Naive thymus-derived CD4-positive, alpha-beta T cell (primary cell): ENCODE measurements at places on chromosomes 12 and 14. TPM values are rescaled to one million over a fixed set of nuclear protein-coding genes. Genes with fewer than 3 reads are reported as not detected.

GRCh38 chr12:91210618-91211017, 28.0 kb upstream of the DCN start:
- no peaks in the 10 kb centered on the region for H3K4me1 ChIP-seq
- no peaks in the 10 kb centered on the region for H3K36me3 ChIP-seq
- no peak overlapping the region for H3K27ac ChIP-seq
- H3K4me3 ChIP-seq = no peak overlapping the region

CLMN gene
- 0.56 TPM for polyA plus RNA-seq

DNA sequence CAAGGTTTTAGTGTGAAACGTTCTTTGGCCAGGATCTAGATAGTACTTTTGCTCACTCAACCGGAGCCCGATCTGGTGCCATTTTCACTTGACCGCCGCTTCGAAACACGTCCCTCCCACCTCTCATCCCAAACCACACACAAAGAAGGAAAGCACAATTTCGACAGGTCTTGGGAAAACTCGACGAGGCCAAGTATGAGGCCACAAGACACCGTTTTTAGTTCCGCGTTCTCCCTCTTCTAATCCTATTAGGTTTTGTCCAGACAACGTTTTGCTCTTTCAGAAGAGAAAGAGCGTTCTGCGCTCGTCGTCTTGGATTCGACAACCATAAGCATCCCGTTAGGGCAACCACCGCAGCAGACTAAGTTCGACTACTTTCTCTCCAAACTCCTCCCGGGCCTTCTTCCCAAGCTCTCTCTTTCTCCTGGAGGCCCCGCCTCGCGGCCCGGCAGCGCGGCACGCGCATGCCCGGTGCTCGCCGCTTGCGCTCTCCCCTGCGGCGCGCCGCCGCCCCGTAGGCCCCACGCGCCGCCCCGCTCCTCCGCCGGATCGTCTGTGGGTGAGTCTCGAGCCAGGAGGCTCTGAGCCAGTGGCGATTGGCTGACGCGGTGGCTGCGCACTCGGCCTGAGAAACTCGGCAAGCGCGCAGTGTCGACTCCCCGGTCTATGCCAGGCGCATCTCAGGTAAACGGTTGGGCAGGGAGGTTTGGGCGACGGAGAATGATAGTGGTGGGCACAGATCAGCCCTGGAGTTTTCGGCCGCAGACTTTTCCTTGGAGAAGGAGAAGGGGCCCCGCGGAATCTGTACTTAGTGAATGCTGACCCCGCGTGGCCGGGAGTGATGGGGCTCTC, at the start of gene MIPOL1:
Gene MIPOL1 (plus strand): TSS at position 517 of the 852 bp plus-strand sequence. CDS start 49,952 bp downstream, outside the sequence.
- no peaks in the 10 kb centered on the region for H3K36me3 ChIP-seq
- no peak for DNase-seq
- no peaks in the 10 kb centered on the region for H3K27me3 ChIP-seq
- no peaks in the 10 kb centered on the region for H3K4me1 ChIP-seq
- no peak within 1 kb of the TSS for H3K27ac ChIP-seq

- no peak overlapping the region for H3K4me3 ChIP-seq
- no peaks in the 10 kb centered on the region for H3K4me1 ChIP-seq
- H3K27me3 ChIP-seq = no peaks in the 10 kb centered on the region
- no peak overlapping the region for H3K27ac ChIP-seq
- no peak for DNase-seq
These were observed 6.9 kb upstream of the DYNLL1 start for GRCh38 chr12:120489018-120489417.

GRCh38 chr12:89947437-89948270, 239.0 kb upstream of the ATP2B1 start:
- no peak for DNase-seq
- peaks cover 24% of the 10 kb centered on the region for H3K4me1 ChIP-seq
- H3K27me3 ChIP-seq = no peaks in the 10 kb centered on the region
- H3K36me3 ChIP-seq = no peaks in the 10 kb centered on the region

GLIPR1L2 gene
- polyA plus RNA-seq = 1.3 TPM

DNA sequence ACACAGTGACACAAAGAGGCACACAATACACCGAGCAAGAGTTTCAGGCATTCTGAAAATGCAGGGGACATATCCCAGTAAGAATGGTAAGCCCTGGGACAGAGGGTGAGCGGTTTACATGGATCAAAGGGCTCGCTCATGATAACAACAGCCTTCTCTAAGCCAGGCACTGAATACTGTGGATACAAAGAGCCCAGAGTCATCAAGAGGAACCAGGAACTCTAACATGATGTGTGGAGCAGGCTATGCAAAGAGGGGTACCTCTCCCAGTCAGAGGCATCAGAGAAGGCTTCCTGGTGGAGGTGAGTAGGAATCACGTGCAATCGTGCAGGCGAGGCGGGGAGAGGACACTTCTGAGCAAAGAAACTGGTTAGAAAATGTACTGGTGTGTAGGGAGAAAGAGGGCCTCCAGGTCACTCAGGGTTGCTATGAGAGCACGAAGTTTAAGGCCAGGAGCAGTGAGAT, 76.9 kb upstream of the EEA1 start:
- H3K27me3 ChIP-seq = no peaks in the 10 kb centered on the region
- H3K4me3 ChIP-seq = no peak overlapping the region
- H3K4me1 ChIP-seq = no peaks in the 10 kb centered on the region
- no peaks in the 10 kb centered on the region for H3K36me3 ChIP-seq
- no peak overlapping the region for H3K27ac ChIP-seq
- DNase-seq = no peak

GPX2 gene
- polyA plus RNA-seq = not detected

GRCh38 chr12:107319533-107320032, 226.2 kb upstream of the CRY1 start:
- peaks cover 12% of the 10 kb centered on the region for H3K4me1 ChIP-seq
- no peaks in the 10 kb centered on the region for H3K36me3 ChIP-seq
- H3K4me3 ChIP-seq = peak overlapping the region; percentile 66
- no peaks in the 10 kb centered on the region for H3K27me3 ChIP-seq

DNA sequence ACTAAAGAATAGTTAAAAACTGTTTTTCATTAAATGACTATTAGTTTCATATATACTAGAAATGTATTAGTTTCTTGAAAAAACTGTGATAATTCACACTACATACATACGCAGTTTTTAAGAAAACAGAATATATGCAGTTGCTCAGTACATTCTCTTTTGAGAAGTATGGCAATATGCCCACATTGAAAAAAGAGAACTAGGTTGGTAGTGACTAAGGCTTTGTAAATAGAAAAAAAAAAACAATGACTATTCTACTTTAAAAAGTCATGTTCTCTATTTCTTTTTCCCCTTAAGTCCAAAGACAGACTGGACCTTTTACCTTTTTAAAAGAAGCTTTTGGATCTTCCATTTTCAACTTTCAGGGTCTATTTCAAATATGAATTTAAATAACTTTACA, 25.0 kb downstream of the SNX6 start:
- H3K36me3 ChIP-seq = peaks cover 25% of the 10 kb centered on the region
- no peak for DNase-seq
- no peaks in the 10 kb centered on the region for H3K27me3 ChIP-seq
- no peak overlapping the region for H3K27ac ChIP-seq
- H3K4me3 ChIP-seq = no peak overlapping the region

ALG10 gene
- polyA plus RNA-seq = 2.7 TPM

DNA sequence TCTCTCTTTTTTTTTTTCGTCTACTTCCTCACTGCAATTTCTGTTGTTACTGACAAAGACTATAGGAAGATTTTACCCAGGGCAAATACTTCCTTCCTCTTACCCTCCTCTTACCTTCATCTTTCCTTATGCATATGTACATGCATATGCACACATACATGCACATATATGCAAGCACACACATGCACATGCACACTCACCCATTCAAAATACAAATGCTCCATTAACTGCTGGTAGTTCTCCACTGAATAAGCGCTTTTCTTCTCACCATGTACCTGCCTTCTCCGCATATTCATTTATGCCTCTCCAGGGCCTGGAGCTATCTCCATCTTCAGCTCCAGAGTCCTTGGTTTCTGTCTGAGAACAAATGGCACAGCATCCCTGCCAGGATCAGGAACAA, 632 bp downstream of the C12orf54 start:
- H3K4me1 ChIP-seq = no peaks in the 10 kb centered on the region
- H3K36me3 ChIP-seq = no peaks in the 10 kb centered on the region
- H3K27me3 ChIP-seq = no peaks in the 10 kb centered on the region

GRCh38 chr12:22416801-22417200, 82.3 kb upstream of the ST8SIA1 start:
- H3K27ac ChIP-seq = no peak overlapping the region
- no peak for DNase-seq
- peaks cover 20% of the 10 kb centered on the region for H3K4me1 ChIP-seq
- no peaks in the 10 kb centered on the region for H3K36me3 ChIP-seq
- H3K4me3 ChIP-seq = no peak overlapping the region

DNA sequence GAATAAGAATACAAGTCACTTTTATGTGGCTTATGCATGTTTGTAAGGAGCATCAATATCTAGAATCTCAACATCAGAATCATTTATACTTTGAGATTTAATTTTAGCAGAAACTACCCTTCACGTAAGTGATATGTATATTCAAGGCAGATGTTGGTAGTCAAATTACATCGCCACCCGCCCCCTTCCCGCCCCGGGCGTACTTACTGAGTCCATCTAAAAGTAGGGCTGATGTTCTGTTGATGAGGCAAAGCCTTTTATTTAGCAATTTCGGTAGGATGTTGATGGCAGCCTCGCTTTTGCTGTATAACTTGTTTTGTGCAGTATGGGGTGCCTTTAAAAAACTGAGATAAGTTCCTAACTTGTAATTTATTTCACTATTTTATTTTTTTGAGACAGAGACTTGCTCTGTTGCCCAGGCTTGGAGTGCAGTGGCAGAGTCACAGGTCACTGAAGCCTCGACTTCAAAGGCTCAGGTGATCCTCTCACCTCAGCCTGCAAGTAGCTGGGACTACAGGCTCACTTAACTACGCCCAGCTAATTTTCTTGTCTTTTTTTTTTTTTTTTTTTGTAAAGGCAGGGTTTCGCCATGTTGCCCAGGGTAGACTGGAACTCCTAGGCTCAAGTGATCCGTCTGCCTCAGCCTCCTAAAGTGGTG, 30.8 kb downstream of the KTN1 start:
- no peak overlapping the region for H3K4me3 ChIP-seq
- H3K27me3 ChIP-seq = no peaks in the 10 kb centered on the region
- peaks cover under 1% of the 10 kb centered on the region for H3K36me3 ChIP-seq
- DNase-seq = no peak

GLIPR1L1 gene
- not detected for polyA plus RNA-seq

GALNT8 gene
- 0.06 TPM for polyA plus RNA-seq
